T-helper 9 cell (primary cell): ENCODE measurements at places on chromosomes 4 and X.

- DNase-seq = no peak
These were observed 10.9 kb downstream of the MCTS1 start for GRCh38 chrX:120614816-120615215.

DNA sequence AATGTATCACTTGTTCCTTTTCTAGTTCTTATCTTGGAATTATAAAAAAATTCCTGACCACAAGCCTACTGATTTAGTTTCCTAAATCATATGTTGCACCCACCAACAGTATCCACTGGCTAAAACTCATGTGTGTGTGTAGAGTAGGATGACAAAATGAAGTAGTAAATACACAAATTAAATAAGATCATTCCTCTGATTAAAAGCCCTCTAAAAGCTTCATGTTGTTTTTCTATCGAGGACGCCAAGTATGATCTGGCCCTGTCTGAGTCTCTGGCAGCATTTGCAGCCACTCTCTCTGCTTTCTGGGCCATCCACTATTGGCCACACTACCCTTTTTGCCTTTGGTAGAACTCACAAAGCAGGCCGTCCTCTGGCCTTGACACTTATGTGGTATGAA is 183.4 kb downstream of the PACRGL start:
- DNase-seq = no peak

DNA sequence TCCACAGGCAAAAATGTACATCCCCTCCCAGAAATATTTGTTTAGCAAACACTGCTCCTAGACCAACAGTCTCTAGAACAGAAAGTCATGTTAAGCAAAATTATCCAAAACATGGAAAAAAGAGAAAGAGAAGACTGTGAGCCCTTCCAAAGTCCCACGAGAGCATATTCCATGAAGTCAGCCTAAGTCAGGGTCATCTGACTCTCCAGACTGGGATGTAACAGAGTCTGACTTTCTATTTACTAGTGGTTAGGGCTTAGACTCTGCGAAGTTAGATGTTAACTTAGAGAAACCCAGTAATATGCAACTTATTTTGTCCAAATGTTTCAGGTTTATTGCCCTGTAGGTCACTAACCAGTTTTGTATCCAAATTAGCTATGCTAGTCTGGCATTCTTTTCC is 102.3 kb downstream of the MID1 start:
- no peak for DNase-seq

GRCh38 chr4:102439812-102440211 is 61.3 kb upstream of the NFKB1 start:
- no peak for DNase-seq

- DNase-seq = no peak
These were observed 245.5 kb downstream of the EVC2 start for GRCh38 chr4:5462896-5463295.

DNA sequence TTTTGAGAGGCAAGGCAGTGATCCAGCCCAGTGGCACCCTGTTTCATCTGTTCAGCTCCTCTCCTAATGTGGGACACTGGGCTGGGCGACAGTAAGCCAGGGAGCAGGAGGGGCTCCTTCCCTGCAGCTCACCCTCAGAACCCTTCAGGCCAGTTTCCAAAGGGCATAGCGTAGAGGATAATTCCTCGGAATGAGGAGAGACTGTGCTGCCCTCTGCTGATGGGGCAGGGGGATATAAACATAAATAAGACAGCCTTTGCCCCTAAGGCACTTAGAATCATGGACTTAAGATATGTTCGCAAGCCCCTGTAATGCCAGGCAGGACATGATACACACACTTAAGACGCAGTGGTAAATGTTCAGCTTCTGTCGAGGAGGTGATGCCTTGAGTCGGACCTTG is 27.9 kb upstream of the ZNF185 start:
- no peak for DNase-seq

DNA sequence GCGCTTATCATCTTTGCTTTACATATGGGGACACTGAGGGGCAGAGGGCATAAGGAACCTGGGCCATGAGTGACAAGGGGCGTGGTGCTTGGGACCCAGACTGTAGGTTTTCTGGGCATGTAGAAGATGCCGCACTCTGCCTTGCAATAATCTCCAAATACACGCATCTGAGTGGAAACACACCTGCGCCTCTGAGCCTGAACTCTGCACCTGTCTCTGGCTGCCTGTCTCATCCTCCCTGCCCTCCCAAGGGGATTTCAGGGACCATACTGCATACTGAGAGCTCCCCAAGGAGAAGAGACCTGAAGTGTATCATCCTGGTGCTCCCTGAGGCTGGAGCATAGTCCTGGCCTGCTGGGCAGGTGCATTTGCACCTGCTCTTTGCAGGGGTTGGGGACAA is 34.7 kb upstream of the ASMTL start:
- no peak for DNase-seq

DNA sequence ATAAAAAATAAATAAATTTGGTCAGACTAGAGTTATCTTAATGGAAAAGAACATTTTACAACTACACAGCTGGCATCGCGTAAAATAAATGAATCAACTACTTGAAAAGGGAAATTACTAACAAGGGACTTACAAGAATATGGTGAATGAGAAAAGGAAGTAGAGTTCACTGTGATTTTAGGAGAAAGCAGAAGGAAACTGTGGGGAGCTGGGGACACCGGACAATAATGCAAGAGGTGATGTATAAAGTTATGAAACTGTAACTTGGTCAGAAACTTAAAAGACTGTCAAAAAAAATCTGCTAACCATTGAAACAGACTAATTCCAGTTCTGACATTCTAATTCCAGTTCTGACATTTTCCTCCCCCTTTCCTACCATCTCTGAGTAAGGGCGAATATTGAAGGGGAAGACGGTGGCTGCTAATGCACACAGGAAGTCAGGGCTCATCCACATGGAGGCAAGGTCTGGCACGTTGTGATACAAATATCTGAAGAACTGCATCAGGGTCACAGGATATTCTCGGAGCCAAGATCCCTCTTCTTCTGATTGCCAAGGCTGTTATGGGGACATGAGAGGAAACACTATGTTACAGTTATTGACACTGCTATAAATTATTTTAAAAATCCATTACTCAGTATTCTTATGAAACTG is 170.5 kb downstream of the CDS1 start:
- no peak for DNase-seq

DNA sequence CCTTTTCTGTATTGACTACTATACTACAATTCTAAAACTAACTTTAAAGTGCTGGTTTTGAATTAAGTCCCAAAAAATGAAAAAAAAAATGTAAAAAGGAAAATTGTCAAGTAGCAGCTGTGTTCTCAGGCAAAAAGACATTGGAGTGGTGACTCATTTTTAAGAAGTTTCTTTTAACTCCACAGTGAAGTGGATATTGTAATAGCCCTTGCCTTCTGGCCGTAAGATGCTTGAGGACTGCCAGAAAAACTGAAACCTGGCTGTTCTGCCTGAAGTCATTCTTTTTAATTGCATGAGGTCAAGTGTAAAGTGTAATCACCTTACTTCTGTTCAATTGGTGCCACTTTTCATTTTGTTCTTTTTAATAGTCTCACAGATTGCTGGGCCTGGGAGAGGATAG is 28.9 kb downstream of the SPANXD start:
- DNase-seq = no peak

DNA sequence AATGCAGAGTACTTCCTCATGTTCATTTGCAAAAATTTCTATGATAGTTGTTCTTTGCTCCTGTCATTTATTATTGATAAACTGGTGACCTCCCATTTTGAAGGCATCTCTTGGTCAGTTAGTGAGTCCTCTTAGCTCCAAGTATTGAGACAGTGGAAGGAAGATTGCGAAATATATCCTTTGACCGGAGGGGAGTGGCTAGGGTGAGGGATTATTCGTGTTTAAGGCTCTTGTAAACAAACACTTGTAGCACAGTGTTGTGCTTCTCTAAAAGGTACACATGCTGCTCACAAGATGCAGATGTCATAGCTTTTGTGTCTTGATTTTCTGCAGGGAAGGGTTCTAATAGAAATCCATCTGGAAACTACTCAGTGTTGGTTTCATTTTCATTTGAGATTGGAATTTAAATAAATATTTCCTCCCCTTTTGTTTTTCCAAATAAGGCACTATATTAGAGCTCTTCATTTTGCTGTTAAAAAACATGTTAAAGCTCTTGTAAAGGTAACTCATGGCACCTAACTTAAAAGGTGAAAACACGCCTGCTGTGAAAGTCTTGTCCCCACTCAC is 21.8 kb downstream of the TXLNG start:
- no peak for DNase-seq

DNA sequence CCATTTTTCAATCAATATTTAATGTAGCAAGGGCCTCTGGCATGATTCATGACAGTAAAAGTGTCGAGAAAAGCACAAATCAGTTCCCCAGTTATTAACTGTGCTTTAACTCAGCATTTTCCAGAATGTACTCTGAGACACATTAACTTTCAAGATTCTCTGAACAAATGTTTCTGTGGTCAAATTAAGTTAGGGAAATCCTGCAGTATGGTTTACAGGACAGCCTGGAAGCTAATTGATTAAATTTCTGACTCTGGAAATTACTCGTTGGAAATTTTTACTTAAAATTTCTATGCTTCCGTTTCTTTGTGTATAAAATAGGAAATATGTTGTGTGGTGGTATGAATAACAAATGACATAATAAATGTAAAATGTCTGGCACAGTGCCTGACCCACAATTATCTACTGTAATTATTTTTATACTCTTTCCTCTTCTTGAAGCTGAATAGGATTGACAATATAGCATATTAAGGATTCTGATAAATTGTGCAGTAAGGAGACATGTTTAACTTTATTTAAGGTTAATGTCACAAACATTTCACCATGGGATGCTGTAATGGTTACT is 33.7 kb downstream of the STK32B start:
- DNase-seq = no peak
